ENCODE measurements at places on chromosomes 4 and X.
A peak's percentile ranks its signal among the peaks of the same experiment; 100 is the strongest.

DNA sequence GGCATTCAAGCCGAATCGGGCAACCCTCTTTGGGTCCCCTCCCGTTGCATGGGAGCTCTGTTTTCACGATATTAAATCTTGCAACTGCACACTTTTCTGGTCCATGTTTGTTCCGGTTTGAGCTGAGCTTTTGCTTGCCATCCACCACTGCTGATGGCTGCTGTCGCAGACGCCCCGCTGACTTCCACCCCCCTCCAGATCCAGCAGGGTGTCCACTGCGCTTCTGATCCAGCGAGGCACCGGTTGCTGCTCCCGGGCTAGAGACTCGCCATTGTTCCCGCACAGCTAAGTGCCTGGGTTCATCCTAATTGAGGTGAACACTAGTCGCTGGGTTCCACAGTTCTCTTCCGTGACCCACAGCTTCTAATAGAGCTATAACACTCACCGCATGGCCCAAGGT lies 13.3 kb downstream of the ACOX3 start:
- DNase-seq: no peak

- no peak for DNase-seq
Measured at GRCh38 chr4:138051157-138051556, 191.0 kb downstream of the SLC7A11 start.

DNA sequence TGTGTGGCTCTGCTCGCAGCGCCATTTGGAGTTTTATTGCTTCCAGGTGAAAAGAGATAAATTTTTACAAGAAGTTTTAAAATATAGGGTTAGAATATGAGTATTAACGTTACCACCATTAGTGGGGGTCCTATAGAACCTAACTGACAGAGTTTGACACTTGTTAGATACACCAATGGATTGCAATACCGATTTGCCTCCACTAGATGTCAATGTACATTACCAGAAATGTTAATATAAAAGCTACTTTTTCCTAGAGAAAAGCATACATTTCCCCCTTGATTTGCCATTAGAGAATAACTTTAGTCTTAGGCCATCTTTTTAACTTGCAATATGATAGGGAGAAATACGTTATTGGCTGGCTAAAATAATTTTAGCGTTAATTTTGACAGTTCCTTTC lies 108.4 kb downstream of the LINC00632 start:
- DNase-seq: peak; percentile 5

DNA sequence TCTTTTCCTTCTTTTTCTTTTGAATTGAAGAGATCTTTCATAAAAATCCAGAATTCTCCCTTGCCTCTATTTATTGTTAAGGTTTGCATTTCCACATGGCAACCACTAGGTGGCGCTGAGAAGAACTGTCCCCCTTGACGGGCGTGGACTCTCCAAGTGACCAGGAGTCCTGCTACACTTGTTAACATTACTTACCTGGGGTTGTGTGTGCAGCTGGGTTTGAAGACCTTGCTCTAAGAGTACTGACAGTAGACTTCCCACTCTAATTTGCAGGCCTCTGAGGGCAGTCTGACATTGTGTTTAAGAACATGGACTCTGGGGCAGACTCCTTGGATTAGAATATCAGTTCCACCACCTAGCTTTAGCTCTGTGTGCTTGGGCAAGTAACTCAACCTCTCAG lies 52.8 kb downstream of the GPRIN3 start:
- no peak for DNase-seq

DNA sequence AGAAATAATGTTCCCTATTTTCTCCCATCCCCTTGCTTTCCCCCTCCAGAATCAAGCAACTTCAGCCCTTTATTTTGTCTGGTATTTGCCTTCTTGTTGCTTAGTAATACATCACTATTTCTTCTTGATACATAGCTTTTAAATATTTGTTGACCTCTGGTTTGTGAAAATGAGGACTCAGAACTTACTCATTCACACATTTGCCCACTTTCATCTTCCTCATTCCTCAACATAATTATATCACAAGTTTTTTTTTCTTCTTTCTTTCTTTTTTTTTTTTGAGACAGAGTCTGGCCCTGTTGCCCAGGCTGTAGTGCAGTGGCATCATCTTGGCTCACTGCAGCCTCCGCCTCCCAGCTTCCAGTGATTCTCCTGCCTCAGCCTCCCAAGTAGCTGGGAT lies 28.9 kb upstream of the NDUFC1 start:
- DNase-seq: no peak

- DNase-seq: no peak
Measured at GRCh38 chr4:163755013-163755412, 260.5 kb downstream of the TMA16 start.

DNA sequence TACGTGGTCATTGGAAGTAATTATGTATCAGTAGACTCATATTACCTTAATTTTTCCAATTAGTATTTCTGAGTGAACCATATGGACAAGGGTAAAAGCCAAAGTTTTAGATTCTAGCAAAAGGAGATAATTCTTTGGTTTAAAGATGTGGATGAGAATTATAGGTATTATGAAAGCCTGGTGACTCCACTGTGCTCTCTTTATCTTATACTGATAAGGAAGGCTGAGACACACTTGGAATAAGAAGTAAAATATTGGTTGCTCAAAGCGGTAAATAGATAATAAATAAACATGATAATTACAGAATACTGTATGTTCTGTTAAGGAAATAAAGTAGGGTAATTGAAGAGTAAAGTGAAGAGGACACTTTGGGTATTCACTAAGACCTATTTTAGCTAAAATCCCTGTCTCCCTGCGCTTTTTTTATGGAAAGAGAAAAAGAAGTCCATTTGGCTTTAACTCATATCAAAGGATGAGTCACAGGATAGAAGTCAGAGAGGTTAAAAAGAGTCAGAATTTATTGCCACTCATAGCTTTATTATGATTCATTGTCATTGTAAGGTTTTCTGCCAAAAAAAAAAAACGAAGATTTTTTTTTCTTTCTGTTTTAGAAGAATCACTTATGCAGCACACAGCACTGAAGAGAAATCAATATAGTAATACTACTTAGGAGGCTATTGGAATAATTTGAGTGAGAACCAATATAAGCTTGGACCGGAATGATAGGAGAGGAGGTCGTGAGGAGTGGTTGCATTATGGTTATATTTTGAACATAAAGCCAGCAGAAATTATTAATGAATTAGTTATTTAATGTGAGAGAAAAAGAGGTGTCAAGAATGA lies 2463.1 kb downstream of the ARAP2 start:
- DNase-seq: peak; percentile 10

DNA sequence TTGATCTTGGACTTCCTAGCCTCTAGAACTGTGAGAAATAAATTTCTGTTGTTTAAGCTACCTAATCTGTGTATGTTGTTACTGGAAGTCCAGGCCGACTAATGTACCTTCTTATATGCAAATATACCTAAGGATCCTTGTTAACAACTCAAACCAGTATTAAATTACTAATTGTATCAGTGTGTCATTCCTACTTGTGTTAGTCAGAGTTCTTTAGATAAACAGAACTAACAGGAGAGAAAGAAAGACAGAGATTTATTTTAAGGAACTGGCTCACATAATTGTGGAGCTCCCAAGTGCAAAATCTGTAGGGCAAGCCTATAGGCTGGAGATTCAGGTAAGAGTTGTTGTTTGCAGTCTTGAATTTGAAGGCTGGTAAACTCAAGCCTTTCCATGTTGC lies 120.0 kb downstream of the ADGRL3 start:
- DNase-seq: no peak

DNA sequence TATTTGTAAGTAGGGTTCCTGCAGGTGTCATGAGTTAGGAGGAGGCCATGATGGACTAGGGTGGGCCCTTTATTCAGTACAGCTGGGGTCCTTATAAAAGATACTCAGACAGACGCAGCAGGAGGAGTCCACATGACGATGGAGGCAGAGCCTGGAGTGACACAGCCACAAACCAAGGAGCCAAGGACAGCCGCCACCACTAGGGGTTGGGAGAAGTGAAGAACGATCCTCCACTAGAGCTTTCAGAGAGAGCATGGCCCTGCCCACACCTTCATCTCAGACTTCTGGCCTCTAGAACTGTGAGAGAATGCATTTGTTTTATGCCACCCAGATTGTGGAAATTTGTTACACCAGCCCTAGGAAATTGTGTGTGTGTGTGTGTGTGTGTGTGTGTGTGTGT lies 31.1 kb downstream of the JAKMIP1 start:
- DNase-seq: no peak

DNA sequence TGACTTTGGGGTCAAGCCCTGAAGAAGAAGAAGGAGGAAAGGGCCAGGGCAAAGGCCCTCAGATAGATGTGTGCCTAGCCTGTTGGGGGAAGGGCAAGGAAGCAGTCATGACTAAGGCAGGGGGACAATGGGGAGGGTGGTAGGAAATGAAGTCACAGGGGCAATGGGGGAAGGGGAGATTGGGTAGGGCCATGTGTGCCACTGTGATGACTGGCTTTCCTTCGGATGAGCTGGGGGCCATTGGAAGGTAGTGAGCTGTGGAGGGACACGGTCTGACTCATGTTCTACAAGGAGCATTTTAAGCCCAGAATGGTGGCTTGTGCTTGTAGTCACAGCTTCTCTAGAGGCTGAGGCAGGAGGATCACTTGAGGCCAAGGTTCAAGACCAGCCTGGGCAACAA lies 642.0 kb downstream of the MID1IP1 start:
- DNase-seq: no peak

DNA sequence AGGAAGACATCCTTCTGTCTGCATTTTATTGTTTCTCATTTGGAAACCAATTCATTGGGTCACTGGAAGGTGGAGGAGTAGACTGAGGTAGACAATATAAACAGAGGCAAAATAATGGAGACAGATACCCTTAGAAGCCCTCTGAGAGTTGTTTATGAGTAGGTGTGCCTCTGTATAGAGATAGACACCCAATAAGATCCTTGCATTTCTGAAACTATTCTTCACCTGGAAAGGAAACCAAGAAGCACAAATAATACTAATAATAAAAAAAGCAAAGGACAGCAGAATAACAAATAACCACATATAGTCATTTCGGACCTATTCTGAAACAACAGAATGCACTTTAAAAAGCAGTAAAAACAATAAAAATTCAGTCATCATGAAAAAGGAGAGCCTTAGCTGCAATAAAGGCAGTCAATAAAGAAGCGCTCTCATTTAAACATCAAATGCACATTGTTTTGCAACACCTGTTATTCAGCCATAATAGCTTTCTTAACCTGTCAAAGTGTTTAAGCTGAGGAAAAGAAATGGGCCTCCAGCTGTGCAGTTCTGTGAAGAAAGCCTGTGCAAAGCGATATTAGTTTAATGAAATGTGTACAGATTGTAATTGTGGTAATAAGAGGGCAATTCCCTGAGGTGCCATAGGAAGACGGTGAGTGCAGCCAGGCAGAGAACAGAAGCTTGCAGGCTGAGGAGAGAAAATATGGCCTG lies 904.2 kb downstream of the STPG2 start:
- no peak for DNase-seq

GRCh38 chrX:33211356-33212260 lies at the start of gene DMD:
Gene DMD (minus strand): TSS chrX:33211549. CDS start chrX:33211312, 237 bp downstream.
- peak; percentile 61 for DNase-seq

- no peak for DNase-seq
Measured at GRCh38 chr4:174628191-174628590, 105.9 kb upstream of the HPGD start.

DNA sequence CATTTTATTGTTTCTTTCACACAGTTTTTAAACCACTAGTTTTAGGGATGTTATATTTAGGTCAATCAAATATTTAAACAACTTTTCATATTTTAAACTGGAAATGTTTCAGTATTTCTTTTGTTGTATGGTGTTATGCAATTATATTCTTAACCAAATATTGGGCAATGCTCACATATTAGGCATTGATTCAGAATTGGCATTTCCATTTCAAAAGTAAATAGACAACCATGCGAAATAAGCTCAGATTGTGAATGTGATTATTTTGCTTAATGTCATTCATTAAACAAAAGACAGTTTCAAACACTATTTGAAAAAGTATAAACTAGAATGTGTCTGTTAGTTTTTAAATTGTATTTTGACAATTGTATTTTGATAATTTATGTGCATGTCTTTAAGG lies 36.9 kb downstream of the ARAP2 start:
- DNase-seq: no peak

GRCh38 chr4:15906020-15906443 lies 32.5 kb downstream of the FGFBP1 start:
- no peak for DNase-seq

DNA sequence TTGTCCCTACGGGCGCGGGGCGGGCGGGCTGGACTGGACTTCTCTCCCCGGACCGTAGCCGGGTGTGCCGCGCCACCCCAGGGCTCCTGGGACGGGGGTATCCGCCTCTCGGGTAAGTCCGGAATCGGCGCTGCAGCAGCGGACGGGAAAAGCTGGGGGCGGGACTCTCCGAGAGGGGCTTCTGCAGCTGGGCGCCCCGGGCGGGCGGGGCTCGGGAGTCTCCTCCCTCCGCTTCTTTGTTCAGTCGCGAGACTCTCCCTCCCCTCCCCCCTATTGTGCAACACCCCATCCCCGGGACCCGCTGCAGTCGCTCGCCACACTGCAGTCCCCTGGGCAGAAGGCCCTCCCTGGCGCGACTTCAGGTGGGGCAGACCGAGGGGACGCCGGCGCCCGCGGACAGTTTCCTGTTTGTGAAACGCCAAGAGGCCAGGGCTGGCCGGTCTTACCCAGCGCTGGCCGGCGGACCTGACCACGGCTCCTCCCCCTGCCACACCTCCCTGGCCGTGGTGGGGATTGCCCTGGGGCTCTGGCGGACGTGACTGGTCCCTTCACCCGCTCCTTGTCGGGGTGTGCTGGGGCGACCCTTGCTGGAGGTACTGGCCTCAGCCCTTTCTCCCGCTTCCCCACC lies 966 bp downstream of the CCNG2 start:
- DNase-seq: peak; percentile 80

DNA sequence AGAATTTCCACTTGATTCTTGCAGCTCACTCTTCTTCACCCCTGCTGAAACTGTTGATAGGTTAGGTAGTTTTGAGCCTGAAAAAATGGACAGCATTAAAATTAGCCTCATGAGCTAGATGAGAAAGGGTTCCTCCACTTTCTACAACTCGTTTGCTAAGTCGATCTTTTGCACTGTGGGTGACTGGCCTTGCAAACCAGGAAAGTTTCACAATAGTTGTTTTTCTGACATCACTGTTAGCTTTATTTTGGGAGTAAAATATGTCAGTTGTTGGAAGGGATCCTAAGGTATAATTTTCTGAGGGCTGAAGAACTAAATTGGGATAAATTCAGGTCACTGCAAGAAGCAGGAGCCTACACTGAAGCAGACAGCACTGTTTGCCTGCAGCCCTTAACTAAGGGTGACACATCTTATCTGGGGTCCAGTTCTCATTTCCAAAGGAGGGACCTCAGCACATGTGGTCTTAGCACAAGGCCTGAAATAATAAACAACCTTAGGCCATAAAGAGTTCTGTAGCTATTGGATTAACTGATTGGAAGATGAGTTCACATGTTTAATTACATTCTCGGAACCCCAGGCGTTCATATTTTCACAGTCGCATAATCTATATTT lies 29.1 kb downstream of the ANAPC4 start:
- DNase-seq: peak; percentile 14

DNA sequence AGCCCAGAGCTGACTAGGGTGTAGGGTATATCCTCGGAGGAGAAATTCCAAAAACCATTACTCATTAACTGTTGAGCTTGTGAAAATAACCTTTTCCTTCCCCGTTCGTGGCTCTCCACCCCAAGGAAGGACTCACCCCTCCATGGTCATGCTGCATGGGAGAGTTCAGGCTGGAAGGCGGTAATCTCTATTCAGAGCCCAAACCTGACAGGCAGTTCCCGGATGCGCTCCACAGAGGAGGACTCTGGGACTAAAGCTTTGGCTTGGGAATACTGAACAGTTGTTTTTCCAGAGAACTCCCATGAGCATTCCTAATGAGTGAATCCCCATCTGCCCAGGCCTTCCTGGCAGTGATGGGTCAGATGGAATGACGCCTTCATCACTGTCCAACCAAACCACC lies 125.4 kb downstream of the BCOR start:
- DNase-seq: no peak
